ENCODE measurements at places on chromosomes 5 and 9.

DNA sequence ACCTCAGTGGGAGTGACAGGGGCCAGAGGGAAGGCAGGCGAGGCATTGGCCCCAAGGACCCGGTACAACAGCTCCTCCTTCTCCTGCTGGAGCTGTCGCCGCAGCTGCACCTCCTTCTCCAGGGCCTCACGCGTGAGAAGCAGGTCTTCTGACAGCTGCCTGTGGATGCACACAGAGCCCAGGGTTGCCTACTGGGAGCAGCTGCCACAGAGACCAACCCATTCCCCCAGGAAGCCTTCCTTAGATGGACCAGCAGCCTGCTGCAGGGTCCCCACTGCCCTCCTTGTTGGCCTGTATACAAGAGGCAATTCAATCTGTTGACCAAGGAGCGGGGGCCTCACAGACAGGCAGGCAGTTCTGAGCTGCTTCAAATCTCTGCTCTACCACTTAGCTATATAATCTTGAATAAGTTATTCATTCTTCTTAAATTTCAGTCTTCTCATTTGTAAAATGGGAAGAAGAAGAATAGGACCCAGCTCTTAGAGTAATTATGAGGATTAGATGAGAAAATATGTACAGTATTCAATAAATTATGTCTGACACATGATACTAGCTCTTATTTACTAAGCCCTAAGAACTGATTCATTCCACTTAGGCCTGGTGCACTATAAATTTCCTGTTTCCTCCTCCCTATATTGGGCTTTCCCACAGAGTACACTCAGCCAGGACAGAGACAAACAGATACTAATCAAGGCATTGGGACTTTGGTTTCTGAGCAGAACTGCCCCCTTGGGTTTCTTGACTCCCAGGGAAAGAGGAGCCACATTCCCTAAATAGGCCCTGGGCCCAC is 26.1 kb upstream of the ANXA6 start:
- DNase-seq, result no peak

DNA sequence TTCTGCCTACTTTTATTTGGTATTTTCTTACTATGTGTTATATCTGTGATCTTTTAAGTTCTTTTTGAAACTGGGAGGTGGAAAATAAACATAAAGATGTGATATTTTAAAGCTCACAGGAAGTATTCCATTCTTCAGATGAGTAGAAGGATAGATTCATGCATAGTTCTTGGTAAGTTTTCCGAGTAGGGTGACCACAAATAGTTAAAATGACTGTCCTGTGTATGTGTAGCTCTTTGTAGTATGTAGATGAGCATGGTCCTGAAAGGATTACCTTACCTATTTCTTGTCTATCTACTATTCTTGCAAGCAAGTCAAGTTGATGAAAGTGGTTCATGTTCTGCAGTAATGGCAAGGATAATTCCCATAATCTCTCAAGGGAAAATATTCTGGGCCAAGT is 47.7 kb downstream of the SRFBP1 start:
- DNase-seq, result no peak

- no peak for DNase-seq
These were observed 84.6 kb downstream of the NDUFAF2 start for GRCh38 chr5:61029456-61030162.

DNA sequence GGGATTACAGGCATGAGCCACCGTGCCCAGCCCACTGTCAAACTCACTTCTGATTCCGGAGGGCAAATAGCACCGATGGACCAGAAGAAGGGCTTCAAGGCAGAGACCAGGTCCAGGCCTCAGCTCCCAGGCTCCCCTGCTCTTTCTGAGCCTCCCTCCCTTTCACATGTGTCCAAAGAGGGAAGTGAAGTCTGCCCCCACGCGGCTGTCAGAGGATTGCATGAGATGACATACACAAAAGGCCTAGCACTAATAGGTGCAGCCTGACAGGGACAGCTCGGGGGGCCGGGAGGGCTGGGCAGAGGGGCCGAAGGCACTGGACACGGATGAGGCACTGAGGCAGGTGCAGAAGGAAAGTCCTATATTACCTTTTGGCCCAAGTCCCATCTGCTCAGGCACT is 16.1 kb downstream of the FBP1 start:
- DNase-seq, result no peak

GRCh38 chr5:176994460-176995121 is 12.0 kb downstream of the UIMC1 start:
- DNase-seq, result no peak

- DNase-seq, result no peak
These were observed 235.9 kb downstream of the AP3B1 start for GRCh38 chr5:78058625-78059024.

DNA sequence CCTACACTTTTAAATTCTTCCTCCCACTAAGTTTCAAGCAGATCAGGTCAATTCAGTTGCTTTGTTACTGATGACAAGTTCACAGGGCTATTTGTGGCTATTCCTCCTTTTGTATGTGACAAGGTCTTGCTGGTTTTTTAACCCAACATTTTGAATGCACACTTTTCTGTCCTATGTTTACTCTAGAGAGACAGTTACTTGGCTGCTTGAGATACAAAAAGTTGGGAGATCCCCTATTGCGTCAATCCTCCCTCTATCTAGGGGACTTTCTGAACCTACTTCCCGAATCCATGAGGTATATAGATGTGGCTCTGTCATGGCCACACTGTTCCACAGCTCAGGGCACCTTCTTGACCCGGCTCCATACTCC is 386.7 kb downstream of the NTRK2 start:
- no peak for DNase-seq

- DNase-seq, result no peak
These were observed 76.1 kb downstream of the TLE1 start for GRCh38 chr9:81613002-81613812.

DNA sequence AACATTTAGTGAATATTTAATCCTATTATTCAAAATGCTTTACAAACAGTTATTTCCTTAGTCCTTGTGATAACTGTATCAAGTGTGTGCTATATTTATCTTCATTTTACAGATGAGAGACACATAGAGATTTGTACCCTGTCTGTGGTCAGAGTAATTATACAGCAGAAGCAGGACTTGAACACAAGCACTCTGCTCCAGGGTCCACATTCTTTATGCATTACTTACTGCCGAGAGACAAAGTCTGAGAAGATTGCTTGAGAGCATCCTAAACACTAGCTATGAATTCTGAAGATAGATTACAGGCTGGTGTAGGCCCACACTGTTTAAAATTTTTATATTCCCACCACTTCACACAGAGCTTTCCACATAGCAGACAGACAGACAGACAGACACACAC is 926.1 kb upstream of the DMAC1 start:
- no peak for DNase-seq

- DNase-seq, result no peak
These were observed 194.5 kb downstream of the ARL15 start for GRCh38 chr5:54115735-54116403.

DNA sequence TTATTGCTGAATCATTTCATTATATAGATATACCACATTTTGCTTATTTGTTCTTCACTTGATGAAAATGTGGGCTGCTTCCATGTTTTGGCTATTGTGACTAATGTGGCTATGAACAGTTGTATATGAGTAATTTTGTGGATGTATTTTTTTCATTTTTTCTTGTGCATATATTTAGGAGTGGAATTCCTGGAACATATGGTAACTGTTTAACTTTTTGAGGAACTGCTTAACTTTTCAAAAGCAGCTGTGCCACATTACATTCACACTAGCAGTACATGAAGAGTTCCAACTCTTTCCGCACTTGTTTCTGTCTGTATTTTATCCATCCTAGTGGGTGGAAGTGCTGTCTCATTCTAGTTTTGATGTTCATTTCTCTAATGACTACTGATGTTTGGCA is 67.8 kb downstream of the JAK2 start:
- DNase-seq, result no peak

DNA sequence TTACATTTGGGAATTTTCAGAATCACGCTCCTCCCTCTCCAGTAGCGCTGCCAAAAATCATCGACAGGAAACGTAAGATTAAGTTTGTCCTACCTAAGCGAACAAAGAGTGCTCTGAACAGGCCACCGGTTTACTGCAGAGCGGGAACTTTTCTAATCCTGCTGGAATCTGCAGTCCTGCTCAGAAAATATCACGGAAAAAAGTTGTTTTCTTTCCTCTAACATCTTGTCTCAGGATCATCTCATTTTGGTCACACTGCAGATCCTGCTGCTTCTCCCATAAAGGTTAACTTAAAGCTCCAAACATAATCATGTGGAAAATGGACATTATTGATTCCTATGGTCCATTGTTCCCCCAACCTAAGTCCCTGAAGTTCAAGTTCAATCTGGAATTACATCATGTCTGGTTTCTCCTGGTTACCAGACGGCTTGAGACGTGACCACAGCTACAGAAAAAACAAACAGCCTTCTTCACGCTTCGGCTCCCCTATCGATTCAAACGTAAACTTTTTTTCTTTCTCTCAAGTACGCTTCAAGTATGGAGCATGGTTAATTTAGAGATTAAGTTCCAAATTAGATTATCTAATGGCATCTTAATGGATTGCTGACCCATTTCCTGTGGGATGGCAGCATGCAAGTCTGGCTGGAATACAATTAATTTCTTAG is 217.6 kb downstream of the NFIB start:
- DNase-seq, result no peak

GRCh38 chr9:127711831-127712274 is 3.6 kb downstream of the PTRH1 start:
- DNase-seq, result no peak

DNA sequence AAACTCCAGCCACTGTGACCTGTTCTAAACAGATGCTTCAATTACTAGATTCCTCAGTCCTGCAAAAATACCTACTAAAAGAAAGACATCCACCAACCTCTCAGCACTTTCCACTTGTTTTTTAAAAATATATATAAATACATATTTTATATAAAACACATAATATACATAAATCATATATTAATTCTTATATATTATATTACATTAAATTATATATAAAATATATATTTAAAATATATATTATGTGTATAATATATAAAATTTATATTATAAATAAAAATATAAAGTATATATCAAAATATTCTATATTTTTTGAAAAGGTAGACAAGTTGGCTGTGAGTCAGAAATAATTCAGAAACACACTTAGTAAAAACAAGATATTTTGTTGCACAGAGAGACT is 2371.8 kb upstream of the ACO1 start:
- DNase-seq, result no peak

- no peak for DNase-seq
These were observed 196.6 kb downstream of the PAPPA start for GRCh38 chr9:116350213-116350612.

DNA sequence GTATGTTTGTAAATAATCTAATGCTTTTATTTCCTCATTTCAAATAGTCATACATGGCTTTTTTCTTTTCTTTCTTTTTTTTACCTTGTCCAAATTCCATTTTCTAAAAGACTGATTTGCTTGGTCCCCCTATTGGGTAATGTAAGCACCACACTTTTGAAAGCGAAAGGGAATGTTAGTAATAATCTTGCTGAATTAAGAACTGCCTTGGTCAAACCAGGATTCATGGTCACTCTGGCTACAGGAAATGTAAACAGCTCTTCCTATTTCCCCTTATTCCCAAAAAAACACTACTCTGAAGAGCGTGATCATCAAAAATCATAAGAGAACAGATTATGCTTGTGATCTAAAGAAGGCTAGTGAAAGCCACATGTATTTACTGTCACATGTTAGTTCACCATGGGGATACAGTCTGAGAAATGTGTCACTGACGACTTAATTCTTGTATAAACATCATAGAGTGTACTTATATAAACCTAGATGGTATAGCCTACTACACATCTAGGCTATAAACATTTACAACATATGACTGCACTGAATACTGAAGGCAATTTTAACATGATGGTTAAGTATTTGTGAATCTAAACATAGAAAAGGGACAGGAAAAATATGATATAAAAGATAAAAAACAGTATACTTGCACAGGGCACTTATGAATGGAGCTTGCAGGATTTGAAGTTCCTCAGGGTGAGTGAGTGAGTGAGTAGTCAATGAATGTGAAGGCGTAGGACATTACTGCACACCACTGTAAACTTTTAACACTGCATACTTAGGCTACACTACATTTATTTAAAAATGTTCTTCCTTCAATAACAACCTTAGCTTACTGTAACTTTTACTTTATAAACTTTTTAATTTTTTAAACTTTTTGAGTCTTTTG is 75.3 kb downstream of the HMGCR start:
- no peak for DNase-seq

Data from hypothalamus (tissue), 51 donors.